ENCODE measurements at places on chromosomes 11 and 22. TPM values are rescaled to one million over a fixed set of nuclear protein-coding genes. Genes with fewer than 3 reads are reported as not detected.

The XPNPEP3 gene
- total RNA-seq, result 16.4 TPM

The FJX1 gene
- total RNA-seq, result 52.1 TPM

The HEPN1 gene
- total RNA-seq, result not detected

The PPP1R14B gene
- 186 TPM for total RNA-seq

The NXPE1 gene
- not detected for total RNA-seq

The C22orf42 gene
- total RNA-seq, result not detected

The TSPAN32 gene
- total RNA-seq, result 0.46 TPM

The KCNQ1 gene
- not detected for total RNA-seq

The ABCG4 gene
- total RNA-seq, result 0.40 TPM

Measured in smooth muscle cell of the pulmonary artery (primary cell).